ENCODE measurements at places on chromosomes 4 and X.

GRCh38 chr4:175280153-175280552 lies 362.0 kb downstream of the ADAM29 start:
- DNase-seq = no peak

DNA sequence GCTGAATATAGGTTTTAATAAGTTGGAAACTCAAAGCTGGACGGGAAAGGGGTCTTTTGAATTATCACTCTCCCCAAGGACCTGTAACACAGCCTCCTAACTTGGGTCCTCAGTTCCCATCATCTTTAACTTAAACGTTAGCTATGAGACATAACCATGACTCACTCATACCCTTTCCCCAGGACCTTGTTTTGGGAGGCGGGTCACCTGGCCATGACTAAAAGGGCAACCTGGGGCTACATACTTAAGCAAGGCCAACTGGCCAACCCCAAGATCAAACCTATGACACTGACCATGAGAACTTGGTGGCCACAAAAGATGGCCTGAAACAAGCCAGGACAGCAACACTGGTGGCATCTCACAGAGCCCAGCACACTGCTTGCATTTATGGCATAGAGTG lies 89.0 kb downstream of the SH3KBP1 start:
- DNase-seq = no peak

DNA sequence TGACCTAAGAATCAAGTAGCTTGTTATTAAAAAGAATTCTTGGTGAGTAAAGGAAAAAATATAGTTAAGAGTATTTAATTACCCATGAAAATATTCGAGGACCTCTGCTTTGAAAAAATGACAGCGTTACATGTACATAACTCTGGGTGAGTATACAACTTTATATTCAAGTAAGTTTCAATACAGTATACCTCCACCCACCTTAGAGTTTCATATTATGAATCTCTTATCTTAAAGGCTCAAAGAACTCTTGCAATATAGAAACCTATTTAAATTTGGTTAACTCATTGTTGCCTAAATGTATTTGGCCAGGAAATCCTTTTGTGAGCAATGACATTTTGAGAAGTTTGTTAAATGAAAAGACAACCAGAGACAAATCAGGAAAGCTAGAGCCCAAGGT lies 138.2 kb downstream of the QDPR start:
- DNase-seq = no peak

DNA sequence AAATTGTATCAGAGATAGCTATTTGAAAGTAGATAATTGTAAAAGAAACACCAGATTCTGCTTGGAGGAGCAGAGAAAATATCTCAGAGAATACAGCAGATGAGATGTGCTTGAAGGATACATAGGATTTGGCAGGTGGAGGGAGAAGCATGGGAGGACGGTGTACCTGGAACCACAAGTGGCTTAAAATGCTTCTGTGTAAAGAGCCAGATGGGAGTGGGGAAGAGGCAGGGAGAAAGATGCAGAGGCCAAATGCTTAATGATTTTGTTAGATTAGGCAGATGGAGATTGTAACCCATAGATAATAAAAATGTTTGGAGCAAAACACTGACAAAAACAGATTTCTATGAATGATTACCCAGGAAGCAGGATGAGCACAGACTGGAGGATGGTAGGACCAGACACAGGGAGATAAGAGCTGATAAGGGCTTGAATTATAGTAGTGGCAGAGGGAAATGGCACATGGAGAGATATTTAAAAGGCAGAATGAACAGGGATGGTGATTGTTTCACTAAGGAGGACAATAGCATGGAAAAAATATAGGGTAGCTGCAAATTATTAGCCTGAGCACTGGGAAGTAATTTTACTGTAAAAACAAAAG lies 145.7 kb upstream of the TBC1D9 start:
- no peak for DNase-seq

DNA sequence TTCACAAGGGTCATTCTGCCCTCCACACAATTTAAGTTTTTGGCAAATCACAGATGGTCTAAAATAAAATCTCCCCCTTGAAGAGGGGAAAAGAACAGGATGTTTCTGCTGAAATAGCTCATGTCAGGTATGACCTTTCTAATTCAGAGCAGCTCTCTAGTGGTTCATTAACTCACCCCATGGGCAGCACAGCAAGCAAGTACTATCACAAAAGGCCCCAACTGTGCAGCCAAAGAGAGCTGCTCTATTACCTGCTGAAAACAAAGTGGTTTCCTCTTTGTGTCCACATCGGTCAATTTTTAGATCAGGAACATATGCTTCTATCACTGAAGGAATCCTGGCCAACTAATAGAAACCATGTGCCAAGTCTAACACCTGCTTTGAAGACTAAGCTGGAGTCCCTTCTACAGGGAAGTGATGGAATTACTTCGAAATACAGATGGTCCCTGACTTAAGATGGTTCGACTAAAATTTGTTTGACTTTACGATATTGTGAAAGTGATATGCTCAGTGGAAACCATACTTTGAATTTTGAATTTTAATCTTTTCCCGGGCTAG lies 164.3 kb downstream of the ENOX2 start:
- no peak for DNase-seq

DNA sequence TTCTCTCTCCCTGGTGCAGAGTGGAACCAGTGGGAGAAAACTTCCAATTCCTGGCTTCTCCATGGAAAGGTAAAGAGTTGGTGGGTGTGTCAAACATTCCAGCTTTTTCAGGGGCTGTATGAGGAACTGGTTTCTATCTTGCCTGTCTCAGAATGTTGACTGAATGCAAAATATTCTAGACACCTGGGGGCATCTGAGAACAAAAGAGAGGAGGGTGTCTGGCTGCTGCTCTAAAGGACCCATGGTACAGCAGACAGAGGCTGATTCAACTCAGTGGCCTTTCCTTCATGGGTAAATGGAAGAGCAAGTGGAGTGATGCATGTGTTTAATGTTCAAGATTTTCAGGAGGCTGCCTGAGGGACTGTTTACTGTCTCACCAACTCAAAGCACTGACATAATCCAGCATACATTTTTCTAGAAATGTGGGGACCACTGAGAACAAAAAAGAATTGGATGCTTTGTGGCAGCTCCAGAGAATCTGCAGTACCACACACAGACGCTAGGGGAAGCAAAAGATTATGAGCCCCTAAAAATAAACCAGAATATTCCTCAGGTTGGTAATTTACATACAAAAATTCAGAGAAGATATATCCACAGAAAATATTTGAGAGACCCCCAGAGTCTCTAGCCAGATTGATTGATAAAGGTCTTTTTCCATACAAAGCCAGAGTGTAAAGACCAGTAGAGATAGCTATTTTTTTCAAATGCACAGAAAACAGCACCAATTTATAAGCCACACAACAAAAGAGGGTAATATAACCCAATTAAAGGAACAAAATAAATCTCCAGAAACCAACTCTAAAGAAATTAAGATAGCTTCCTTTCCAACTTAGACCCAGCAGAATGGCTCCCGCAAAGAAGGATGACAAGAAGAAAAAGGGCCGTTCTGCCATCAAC lies 48.0 kb upstream of the STARD8 start:
- DNase-seq = no peak

DNA sequence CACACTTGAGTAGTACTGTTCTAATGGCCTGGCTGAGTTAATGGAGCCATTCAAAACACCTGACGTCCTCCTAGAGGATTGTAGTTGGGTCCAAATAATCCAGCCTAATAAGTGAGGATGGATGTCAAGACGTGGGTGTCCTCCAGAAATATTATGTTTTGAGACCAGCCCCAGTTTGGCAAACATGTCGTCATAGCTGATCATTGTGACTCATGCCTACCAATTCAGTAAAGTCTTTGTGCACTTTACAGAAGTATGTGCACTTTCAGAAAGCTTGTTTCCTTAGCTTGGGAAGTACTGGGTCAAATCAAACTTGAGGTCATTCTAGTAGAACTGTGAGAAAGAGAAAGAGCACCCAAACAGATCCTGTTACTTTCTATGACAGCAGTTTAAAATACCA lies 37.6 kb upstream of the GLRA2 start:
- no peak for DNase-seq

DNA sequence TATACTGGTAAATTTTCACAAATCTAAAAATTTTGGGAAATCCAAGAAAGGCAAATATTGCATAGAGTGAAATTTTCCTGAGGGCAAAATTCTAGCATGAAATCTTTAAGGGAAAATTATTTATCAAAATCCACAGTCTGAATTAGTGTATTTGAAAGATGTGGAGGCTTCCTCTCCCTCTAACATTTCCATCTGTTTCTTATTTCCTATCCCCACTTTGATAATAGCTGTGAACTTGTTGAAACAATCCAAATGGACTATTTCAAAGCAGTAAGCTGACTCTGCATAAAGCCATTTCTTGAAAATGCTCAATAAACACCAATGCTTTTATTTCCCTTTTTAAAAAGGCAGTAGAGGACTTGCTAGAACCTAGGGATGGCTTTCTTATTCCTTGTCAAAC lies 107.3 kb upstream of the PABPC4L start:
- no peak for DNase-seq

DNA sequence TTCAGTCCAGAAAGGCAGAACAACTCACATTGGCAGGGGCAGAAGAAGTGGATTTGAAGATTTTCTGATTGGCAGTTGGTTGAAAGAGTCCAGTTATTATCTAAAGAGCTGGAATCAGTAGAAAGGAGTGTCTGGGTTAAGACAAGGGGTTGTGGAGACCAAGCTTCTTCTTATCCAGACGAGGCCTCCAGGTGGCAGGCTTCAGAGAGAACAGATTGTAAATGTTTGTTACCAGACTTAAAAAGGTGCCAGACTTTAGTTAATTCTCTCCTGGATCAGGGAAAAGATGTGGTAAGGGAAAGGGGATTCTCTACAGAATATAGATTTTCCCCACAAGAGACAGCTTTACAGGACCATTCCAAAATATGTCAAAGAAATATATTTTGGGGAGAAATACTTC lies 36.7 kb upstream of the TLR3 start:
- DNase-seq = no peak

GRCh38 chr4:93540562-93540961 lies 288.0 kb upstream of the ATOH1 start:
- DNase-seq = no peak

DNA sequence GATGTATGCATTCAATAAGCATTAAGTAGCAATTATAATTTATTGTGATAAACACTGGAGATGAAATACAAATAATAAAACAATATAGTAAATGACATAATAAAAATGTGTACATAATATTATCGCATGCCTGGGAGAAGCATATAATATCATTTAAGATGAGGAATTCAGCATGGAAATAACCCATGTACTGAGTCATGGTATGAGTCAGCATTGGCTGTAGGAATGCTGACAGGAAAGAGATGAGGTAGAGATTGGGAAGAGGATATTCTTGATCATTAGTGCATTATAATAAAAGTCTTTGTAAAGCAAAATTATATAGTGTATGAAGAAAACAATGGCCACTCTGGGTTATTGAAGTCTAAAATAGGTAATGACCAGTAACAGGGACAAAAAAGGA lies 82.8 kb downstream of the MAGEB10 start:
- no peak for DNase-seq

DNA sequence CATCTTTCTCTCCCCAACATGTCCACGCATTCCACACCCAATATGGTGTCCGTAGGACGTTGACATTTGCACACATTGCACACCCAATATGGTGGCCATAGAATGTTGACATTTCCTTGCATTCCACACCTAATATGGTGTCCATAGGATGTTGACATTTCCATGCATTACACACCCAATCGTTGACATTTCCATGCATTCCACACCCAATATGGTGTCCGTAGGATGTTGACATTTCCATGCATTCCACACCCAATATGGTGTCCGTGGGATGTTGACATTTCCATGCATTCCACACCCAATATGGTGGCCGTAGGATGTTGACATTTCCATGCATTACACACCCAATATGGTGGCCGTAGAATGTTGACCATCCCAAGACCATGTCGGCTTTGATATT lies 88.4 kb upstream of the SHOX start:
- no peak for DNase-seq

- DNase-seq = no peak
Observed at GRCh38 chr4:36280555-36280954, 861 bp upstream of the DTHD1 start.

DNA sequence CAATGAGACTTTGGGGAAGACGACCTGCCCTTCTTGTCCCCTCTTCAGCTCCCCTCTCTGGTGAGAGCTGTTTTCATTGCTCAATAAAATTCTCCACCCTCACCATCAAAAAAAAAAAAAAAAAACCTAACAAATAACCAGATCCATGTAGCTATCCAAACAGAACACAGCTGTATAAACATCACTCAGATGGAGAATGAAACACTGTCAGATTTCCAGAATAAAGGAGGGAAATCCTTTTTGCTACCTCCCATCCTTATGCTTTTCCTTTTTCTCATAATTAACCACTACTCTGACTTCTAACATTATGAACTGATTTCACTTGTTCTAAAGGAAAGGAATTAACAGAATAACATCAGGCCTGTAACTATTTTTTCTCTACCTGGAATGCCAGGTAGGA lies 155.6 kb downstream of the PPP4R3C start:
- DNase-seq = no peak

DNA sequence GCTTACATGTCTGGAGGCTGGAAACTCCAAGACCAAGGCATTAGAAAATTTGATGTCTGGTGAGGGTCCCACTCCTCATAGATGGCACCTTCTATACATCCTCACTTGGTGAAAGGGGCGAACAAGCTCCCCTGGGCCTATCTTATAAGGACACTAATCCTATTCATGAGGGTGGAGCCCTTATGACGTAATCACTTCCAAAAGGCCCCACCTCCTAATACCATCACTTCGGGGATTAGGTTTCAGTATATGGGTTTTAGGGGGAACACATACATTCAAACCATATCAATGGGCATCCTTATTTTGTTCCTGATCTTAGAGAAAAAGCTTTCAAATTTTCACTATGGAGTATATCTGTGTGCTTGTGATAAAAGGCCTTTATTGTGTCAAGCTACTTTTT lies 39.0 kb upstream of the ALG13 start:
- no peak for DNase-seq

GRCh38 chrX:16834806-16835205 lies 35.4 kb downstream of the RBBP7 start:
- no peak for DNase-seq

DNA sequence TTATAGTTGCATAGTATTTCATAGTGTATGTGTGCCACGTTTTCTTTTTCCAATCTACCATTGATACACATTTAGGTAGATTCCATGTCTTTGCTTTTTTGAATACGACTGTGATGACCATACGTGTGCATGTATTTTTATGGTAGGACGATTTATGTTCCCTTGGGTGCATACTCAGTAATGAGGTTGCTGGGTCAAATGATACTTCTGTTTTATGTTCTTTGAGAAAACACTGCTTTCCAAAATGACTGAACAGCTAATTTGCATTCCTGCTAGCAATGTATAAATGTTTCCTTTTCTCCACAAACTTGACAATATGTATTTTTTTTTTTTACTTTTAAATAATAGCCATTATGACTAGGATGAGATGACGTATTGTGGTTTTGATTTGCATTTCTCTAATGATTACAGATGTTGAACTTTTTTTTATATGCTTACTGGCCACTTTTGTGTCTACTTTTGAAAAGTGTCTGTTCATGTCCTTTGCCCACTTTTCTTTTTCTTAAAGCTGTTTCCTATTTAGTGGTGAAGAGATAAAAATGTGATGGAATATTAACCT lies 969.5 kb upstream of the NDST4 start:
- no peak for DNase-seq

- no peak for DNase-seq
Observed at GRCh38 chrX:20317873-20318272, 51.2 kb upstream of the RPS6KA3 start.
